Right renal pelvis (tissue), 4 donors: ENCODE measurements at places on chromosomes 2 and 18.

GRCh38 chr2:144078106-144078505, 441.8 kb downstream of the ZEB2 start:
- DNase-seq = peak; percentile 58

- DNase-seq = peak; percentile 16
Observed at GRCh38 chr2:141554810-141555209, 576.0 kb downstream of the LRP1B start.

DNA sequence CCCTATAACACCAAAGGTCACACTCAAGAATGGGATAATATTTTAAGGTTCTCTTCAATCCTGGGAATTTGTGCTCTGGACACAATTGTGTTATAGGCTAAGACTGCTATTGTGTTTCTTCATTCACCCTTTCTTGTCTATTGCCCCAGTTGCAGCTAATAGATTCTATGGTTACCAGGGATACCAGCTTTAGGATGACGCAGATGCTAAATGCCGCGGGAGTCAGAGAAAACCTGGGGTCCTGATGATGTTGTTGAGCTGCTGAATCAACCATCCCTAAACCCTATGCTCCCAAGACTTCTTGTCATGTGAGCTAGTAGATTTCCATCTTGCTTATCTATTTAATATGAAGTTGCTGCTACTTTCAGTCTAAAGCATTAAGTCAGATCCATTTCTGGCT, 5.4 kb downstream of the CRYGD start:
- no peak for DNase-seq

DNA sequence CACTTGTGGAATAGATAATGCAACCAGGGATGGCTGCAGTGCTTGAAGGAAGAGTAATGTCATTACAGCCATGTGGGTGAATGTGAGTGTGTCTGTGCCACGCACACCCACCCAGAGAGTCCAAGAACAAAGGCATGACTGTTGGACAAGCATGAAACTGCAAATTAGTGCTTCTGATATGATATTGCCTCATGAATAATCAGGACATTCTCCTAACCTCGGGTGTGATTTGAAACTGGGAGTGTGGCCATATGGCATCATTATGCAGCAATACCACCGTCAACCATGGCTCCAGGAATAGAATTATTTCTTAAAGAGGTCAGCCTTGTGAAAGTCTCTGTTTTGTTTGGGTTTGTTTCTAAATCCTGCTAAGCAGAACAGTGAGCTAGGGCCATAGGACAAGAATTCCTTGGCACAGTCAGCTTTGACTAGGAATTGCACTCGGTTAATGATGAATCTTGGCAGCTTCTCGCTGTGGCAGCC, 678.0 kb upstream of the RAB6C start:
- no peak for DNase-seq

- DNase-seq = no peak
Observed at GRCh38 chr18:75618146-75618545, 190.6 kb upstream of the SMIM21 start.

- DNase-seq = no peak
Observed at GRCh38 chr2:187208199-187208785, 239.8 kb downstream of the CALCRL start.

- no peak for DNase-seq
Observed at GRCh38 chr2:68980956-68981355, 6.5 kb downstream of the GKN1 start.

GRCh38 chr2:3278521-3279218, 98.9 kb downstream of the EIPR1 start:
- no peak for DNase-seq

DNA sequence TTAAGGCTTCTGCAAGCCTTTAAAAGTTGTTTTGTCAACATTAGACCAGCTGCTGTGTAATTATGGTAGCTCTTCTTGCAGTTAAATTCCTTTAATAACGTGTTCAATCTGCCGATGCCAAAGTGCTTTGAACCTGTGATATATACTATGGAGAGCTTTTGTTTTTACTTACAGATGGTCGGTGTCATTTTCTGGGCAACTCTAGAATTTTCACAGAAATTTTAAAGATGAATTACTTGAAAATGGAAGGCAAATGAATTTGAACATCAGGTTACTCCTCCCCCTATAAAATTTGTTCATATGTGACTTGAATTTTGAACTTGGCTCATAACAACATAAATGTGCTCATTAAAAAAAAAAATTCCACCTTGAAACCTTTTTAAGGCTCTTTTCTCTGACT, 23.0 kb downstream of the LYPD6 start:
- DNase-seq = no peak

DNA sequence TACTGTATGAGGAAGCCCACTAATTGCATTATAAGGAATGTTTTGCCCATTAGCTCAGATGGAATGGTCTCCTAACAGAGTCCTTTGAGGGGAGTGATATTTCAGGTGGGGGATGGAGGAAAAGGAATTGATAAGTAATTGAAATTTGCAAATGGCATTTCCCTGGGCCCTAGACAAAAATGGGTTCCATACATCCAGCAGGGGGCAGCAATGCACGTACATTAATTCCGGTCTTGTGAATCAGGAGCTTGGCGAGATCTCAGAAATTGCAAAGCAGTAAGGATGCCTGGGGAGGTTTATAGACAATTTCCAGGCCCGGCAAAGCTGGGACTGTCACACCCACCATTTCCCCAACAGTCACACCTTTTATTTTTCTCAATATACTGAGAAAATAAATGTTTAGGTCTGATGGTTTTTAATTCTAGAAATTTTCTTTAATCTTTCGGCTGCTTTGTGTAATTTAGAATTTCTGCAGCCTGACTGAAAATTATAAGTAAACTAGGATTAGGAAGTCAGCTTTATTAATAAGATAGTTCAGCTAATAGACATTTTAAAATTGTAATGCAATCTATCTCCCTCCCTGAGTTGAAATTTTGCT, 122.8 kb downstream of the LYPD1 start:
- DNase-seq = peak; percentile 64

DNA sequence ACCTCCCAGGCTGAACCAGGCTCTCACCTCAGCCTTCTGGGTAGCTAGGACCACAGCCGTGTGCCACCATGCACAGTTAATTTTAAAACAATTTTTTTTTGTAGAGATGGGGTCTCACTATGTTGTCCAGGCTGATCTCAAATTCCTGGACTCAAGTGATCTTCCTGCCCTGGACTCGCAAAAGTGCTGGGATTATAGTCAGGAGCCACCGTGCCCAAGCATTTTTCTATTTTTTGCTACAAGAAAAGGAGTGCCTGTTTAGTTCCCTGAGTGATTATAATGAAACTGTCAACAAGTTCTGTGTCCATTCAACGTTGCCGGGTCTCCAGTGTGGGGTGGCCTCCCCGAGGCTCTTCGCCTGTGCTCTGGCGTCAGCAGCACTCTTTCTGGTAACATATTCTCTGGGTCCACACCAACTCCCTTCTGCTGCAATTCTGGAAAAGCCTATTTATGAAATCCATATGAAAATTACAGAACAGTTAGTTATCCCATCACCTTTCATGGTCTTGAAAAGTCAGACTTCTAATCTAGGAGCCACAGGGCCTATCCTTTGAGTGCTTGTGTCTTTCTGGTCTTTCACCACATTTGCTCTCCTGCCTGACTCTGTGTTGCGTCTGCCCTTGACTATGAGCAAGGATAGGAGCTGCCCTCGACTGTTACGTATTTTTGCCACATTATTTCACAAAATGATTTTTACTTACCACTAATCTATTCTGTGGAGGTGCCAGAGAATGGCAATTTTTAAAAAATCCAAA, 172.7 kb downstream of the SOCS6 start:
- DNase-seq = no peak

DNA sequence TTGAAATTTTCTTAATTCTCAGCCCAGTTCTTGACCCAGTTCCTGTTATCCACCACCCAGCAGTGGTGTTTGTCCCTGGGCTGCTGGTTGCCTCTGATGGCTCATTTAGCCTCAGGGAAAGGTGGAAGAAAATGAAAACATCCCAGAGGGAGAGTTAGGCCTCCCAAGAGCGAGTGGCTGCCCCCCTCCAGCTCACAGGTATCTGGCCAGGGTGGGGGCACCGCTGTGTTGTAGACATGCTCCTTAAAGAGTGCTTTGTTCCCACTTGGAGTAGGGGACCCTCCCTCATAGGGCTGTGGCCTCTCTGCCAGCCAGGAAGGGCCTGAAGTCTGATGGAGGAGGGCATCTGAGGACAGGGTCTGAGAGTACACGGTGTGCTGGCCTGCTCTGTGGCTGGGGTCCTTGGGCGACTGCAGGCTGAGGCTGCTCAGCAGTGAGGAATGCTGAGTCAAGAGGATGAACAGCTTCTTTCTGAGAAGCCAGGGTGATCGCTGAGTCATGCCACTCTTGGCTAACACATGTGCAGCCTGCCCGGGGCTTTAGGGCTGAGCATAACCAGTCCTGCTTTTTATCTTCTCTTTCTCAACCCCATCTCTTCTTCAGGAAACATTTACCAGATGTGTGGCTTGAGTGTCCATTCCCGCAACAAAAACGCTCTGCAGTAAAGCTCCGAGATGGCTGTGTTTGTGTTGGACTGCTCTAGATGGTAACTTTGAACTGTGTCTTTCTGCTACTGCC, 72.3 kb downstream of the IL1R2 start:
- no peak for DNase-seq

GRCh38 chr2:147567136-147567535, 277.7 kb upstream of the ACVR2A start:
- DNase-seq = no peak

DNA sequence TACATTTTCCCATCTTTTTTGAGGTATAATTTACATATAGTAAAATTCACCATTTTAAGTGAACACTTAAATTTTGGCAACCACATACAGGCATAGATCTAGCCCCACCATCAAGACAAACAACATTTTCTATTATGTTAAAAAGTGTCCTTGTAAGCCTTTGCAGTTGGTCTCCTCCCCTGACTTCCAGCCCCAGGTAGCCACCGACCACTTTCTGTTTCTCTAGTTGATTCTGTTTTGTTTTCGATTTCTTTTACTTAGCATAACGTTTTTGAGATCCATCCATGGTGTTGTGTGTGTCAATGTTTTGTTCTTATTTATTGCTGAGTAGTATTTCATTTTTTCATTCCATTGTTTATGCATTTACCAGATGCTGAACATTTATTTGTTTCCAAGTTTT, 135.5 kb upstream of the FOSL2 start:
- DNase-seq = no peak

GRCh38 chr2:226556050-226556449, 243.6 kb downstream of the IRS1 start:
- no peak for DNase-seq

GRCh38 chr18:40821596-40822243, 1133.3 kb upstream of the PIK3C3 start:
- no peak for DNase-seq

DNA sequence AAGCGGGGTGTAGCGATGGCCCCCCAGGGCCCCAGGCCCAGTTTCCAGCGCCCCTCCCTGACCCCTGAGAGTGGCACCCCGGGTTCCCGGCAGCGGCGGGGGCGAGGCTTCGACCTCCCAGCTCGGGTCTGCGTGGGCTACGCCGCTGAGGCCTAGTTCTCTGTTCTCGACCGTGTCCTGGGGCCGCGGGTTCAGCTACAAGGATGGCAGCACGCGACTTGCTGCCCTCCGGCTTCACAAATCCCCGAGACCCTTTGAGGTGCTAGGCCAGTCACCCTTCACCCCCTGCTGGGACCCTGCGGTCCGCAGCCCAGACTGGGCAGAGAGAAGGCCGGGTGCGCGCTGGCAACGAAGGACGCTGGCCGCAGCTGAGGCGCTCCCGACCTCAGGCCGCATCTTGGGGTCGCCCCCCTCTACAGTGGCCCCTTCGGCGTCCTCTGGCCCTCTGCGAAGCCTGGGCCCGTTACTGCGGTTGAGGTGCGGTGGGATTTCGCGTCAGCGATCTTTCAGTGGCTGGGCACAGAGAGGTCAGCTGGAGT, 1.2 kb downstream of the OTX1 start:
- no peak for DNase-seq

DNA sequence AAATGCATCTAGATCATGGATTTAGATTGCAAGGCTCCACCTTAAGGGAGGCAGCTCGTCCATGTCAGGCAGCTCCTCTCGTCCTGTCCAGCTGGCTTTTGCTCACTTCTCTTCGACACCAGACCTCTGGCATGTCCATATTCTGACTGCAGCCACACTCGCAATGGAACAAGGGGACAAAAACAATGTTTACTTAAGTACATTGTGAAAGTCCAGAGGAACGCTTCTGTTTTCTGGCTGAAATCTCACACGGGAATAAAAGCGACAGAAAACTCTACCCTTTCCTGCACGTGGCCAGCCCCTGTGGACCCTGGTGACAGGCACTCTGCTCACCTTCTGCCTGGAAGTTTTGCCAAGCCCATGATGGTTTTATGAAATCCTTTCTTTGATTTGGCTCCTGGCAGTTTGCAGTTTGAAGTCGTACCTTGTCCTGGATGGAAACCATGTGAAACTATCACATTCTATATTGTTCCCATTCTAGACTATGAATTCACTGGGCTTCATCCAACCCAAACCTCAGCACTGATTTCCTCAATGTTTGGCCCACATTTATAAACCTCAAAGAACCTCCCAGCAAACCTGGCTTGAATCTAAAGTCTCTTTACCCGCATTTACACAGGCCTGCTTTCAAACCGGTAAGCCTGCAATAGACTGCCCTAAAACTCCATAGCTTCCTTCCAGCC, 134.3 kb upstream of the PIEZO2 start:
- no peak for DNase-seq

DNA sequence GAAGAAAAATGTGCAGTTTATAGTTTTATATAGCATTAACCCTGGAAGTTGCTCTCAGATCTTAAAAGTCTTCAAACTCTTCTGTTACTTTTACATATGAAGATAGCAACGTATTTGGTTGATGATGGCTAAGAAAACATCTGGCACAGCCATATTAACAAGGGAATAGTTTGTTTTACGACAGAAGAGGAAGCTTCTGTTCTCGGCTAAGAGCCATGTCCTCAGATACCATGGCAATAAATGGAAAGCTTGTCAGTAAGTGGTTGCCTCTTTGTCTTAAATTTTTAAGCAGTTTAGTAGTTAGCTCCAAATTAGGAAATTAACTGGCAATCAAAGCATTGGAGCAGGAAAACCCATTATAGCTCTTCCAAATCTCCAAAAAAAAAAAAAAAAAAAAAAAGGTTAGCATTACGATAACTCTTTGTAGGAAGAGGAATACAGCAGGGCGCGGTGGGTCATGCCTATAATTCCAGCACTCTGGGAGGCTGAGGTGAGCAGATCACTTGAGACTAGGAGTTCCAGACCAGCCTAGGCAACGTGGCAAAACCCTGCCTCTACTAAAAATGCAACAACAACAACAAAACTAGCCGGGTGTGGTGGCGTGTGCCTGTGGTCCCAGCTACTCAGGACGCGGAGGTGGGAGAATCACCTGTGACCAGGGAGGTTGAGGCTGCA, 4.5 kb upstream of the STON1 start:
- no peak for DNase-seq

DNA sequence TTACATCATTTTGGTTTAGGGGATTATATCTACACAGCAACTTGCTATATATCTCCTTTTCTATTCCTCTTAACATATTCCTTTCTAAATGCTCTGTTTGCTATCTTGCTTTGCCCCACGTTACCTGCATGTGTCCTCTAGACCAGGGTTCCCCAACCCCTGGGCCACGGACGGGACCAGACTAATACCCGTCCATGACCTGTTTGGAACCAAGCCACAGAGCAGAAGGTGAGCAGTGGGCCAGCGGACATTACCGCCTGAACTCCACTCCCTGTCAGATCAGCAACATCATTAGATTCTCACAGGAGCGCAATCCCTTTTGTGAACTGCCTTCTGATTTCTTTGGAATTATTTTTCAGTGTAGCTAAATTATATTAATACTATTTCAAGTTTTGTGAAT, 66.7 kb downstream of the KCMF1 start:
- no peak for DNase-seq
